ENCODE measurements at places on chromosomes 3 and 15. TPM values are rescaled to one million over a fixed set of nuclear protein-coding genes. Genes with fewer than 3 reads are reported as not detected.

Gene KY
- total RNA-seq, result not detected

DNA sequence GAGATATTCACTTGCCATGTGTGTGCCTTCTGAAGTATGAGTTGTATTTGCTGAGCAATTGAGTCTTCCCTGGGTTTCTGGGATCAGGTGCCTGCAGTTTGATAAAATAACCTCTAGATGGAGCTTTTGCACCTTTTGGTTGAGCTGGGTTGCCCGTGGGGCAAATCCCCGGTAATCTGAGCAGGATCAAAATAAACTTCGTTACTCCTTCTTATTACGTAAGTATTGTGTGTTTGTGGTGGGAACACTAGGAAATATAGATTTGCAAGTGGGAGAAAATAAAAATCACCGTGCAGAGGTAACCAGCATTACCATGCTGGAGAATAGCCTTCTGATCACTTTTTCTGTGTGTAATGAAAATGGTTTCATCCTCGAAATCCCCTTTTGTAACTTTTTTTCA, 277.4 kb upstream of the NR2E3 start:
- no peak overlapping the region for H3K4me3 ChIP-seq
- no peaks in the 10 kb centered on the region for H3K4me1 ChIP-seq
- peak; percentile 41 for DNase-seq

- no peak for DNase-seq
- no peak overlapping the region for H3K27ac ChIP-seq
- peaks cover 28% of the 10 kb centered on the region for H3K36me3 ChIP-seq
- H3K4me1 ChIP-seq, result peaks cover 10% of the 10 kb centered on the region
- peak overlapping the region; percentile 36 for H3K4me3 ChIP-seq
- H3K27me3 ChIP-seq, result no peaks in the 10 kb centered on the region
Measured at GRCh38 chr3:58497097-58497496, 5.2 kb downstream of the KCTD6 start.

- no peak overlapping the region for H3K27ac ChIP-seq
- no peaks in the 10 kb centered on the region for H3K36me3 ChIP-seq
Measured at GRCh38 chr3:146803745-146804144, 198.6 kb upstream of the PLSCR5 start.

Gene AADACL2
- total RNA-seq, result not detected

- H3K27ac ChIP-seq, result no peak overlapping the region
- peaks cover 2% of the 10 kb centered on the region for H3K36me3 ChIP-seq
- no peak overlapping the region for H3K4me3 ChIP-seq
- DNase-seq, result no peak
- H3K4me1 ChIP-seq, result no peaks in the 10 kb centered on the region
Measured at GRCh38 chr3:105912891-105913290, 44.1 kb upstream of the CBLB start.

GRCh38 chr15:55401786-55402246, 6.3 kb downstream of the CCPG1 start:
- no peak overlapping the region for H3K27ac ChIP-seq
- no peak overlapping the region for H3K4me3 ChIP-seq
- H3K4me1 ChIP-seq, result no peaks in the 10 kb centered on the region
- H3K36me3 ChIP-seq, result no peaks in the 10 kb centered on the region
- no peak for DNase-seq
- H3K27me3 ChIP-seq, result no peaks in the 10 kb centered on the region

GRCh38 chr3:21170964-21171363, 580.0 kb downstream of the ZNF385D start:
- no peak overlapping the region for H3K4me3 ChIP-seq
- H3K27me3 ChIP-seq, result no peaks in the 10 kb centered on the region
- H3K4me1 ChIP-seq, result no peaks in the 10 kb centered on the region
- peak; percentile 34 for DNase-seq
- H3K36me3 ChIP-seq, result no peaks in the 10 kb centered on the region

GRCh38 chr3:62436785-62437184, 63.4 kb upstream of the FEZF2 start:
- DNase-seq, result no peak
- no peak overlapping the region for H3K27ac ChIP-seq
- no peaks in the 10 kb centered on the region for H3K36me3 ChIP-seq
- H3K27me3 ChIP-seq, result no peaks in the 10 kb centered on the region

DNA sequence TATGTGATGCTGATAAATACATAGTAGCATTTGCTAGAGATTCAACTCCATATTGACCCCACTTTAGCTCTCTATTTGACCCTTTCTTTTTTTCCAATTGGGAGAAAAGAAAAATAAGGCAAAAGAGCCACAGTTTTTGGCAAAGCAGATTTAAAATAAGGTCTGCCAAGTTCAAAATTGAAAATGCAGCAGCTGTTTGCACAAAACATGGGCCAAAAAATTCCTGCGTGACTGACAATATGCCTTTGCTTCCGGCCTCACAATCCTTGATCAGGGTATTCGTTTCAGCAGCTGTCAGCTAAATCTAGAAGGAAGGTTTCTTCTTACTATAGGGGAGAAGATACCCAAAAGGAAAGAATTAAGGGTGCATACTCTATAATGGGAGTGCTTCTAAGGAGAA, 563.5 kb upstream of the CCDC54 start:
- DNase-seq, result no peak
- no peaks in the 10 kb centered on the region for H3K27me3 ChIP-seq
- H3K4me3 ChIP-seq, result no peak overlapping the region
- H3K4me1 ChIP-seq, result no peaks in the 10 kb centered on the region

- H3K4me3 ChIP-seq, result no peak overlapping the region
- no peaks in the 10 kb centered on the region for H3K27me3 ChIP-seq
- H3K4me1 ChIP-seq, result no peaks in the 10 kb centered on the region
- H3K36me3 ChIP-seq, result no peaks in the 10 kb centered on the region
- no peak for DNase-seq
- no peak overlapping the region for H3K27ac ChIP-seq
Measured at GRCh38 chr3:172846103-172846561, 95.6 kb downstream of the ECT2 start.

Gene USP50
- not detected for total RNA-seq

DNA sequence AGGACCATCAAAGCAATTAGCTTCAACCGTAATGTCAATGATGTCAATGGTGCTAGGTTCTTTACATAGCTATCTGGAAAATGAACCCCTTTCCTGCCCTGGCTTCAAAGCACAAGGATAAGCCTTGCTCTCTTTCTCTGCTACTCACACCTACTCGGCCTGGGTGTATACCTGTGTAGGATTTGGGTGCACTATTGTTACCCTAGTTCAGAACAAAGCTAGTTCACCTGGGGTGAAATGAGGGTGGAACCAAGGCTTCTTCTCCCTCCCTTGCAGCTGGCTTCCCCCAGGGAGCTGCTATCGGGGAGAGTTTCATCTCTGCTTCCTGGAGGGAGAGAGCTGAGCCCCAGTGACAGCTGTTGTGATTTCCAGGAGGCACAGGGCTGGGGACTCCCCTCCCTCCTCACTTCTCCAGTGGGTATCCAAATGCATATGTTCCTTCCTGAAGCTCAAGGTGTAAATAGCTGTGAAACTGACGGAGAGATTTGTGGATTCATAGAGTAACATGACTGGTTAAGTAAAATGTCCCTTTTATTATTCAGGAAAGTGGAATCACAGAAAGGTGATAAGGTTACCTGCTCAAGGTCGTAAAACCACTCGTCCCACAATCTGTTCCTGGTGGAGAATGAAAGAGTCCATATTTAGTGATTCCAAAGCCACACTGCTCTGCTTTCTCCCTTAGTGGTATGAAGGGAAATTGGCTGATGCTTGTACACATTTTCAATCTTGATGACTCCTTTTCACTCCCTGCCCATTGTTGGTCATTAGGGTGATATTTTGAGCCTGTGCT, 11.8 kb upstream of the C3orf70 start:
- H3K27me3 ChIP-seq, result no peaks in the 10 kb centered on the region
- no peak overlapping the region for H3K4me3 ChIP-seq
- H3K36me3 ChIP-seq, result no peaks in the 10 kb centered on the region
- H3K27ac ChIP-seq, result no peak overlapping the region
- no peaks in the 10 kb centered on the region for H3K4me1 ChIP-seq

DNA sequence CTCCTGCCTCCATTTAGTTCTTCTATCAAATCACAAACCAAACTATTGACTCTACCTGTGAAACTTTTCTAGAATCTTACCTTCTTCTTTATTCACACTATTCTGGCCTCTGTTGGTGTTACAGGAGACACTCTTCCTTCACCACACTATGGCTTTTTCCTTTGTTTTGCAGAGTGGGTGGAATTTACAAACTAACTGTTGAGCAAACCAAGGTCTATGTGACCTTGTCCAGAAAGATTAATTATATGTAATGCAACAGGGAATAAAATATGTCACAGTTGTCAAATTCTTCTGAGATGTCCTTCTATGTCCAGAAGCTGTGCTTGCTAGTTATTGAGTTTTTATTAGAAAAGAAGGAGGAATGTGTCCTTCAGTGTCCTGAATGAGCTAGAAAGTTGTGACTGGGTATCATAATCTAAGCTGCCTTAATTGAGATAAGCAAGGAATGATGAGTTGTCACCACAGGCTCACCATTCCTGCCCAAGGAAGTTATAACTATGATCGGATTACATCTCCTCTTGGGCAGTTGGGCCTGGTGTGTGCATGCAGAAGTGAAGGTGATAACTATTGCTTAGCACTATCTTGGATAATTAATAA, 21.7 kb downstream of the ARL14 start:
- no peak for DNase-seq
- H3K4me1 ChIP-seq, result no peaks in the 10 kb centered on the region
- no peaks in the 10 kb centered on the region for H3K27me3 ChIP-seq
- no peaks in the 10 kb centered on the region for H3K36me3 ChIP-seq

- no peak overlapping the region for H3K4me3 ChIP-seq
- no peaks in the 10 kb centered on the region for H3K27me3 ChIP-seq
- H3K36me3 ChIP-seq, result no peaks in the 10 kb centered on the region
- H3K4me1 ChIP-seq, result peaks cover 9% of the 10 kb centered on the region
Measured at GRCh38 chr3:41328926-41329325, 129.6 kb downstream of the CTNNB1 start.

DNA sequence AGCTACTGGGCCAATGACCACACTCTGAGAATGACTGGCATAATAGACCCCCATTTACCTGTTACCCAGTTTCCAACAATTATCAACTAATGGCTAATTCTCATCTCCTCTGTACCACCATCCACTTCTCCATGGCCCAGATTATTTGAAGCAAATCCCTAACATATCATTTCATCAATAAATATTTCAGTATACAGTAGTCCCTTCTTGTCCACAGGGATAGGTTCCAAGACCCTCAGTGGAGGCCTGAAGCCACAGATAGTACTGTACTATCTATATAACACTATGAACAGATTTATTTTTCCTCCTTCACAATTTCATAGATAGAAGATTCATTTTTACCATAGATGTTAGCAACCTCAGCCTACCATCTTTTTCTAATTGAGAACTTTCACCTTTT, 68.3 kb downstream of the IFT80 start:
- no peak overlapping the region for H3K27ac ChIP-seq
- H3K4me1 ChIP-seq, result no peaks in the 10 kb centered on the region

DNA sequence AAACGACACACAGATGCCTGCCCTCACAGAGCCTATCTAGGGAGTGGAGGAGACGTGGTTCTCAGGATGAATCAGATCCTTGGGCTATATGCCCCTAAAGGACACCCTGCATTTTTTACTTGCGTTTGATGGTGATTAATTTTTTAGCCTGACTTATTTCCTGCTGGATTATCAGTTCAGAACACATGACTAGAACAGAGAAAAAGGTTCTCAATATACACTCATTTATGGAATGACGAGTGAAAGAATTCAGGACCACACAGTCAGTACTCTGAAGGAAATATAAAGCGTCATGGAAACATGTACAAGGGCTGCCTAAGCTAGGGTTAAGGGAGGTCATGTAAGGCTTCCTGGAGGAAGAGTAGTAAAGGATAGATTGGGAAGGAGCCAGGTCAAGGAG, 121.8 kb downstream of the SSR3 start:
- H3K4me3 ChIP-seq, result no peak overlapping the region
- H3K4me1 ChIP-seq, result no peaks in the 10 kb centered on the region
- no peaks in the 10 kb centered on the region for H3K27me3 ChIP-seq

Gene STRC
- 0.97 TPM for total RNA-seq

GRCh38 chr15:90078965-90079364, 23.3 kb downstream of the IDH2 start:
- H3K27ac ChIP-seq, result no peak overlapping the region
- no peaks in the 10 kb centered on the region for H3K4me1 ChIP-seq
- no peak for DNase-seq
- H3K36me3 ChIP-seq, result 0 out of 3 replicates have a peak, but pooled peaks cover 2% of the 10 kb centered on the region

- no peaks in the 10 kb centered on the region for H3K4me1 ChIP-seq
- no peak for DNase-seq
- H3K36me3 ChIP-seq, result peaks cover 6% of the 10 kb centered on the region
- no peak overlapping the region for H3K4me3 ChIP-seq
- no peak overlapping the region for H3K27ac ChIP-seq
- H3K27me3 ChIP-seq, result peaks cover 9% of the 10 kb centered on the region
Measured at GRCh38 chr3:195751560-195751959, 30.8 kb downstream of the MUC20 start.

Gene SLC22A13
- not detected for total RNA-seq

Gene IL17RD
- total RNA-seq, result 31.7 TPM

DNA sequence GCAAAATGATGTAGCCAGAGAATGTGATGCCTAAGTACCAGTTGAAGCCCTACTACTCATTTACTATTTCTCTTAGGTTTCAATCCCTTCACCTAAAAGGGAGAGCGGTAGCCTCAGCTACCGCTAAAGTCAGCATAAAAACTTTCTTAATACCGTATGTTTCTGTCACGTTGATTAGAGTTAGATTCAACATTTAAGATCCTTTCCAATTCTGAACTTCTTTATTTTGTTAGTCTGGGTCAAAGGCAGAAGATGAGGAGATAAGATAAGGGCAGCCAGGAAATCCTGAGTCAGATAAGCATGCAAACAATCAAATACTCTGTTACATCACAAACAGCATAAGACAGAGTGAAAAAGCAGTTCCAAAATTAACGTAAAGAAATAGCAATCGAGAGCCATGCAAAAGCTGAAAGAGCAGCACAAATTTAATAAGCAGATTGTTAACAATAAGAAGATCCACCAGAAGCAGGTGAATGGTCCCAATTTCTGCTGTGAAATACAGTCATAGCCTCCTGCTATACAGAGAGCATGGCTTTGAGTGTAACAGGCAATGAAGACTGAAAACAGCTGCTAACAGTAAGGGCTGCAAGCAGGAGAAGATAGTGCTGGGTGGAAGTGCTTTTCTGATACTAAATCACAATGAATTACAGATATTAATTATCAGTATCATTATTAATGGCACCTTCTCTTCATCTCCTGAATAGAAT, 3.0 kb downstream of the TMEM207 start:
- H3K4me1 ChIP-seq, result no peaks in the 10 kb centered on the region
- DNase-seq, result no peak
- H3K4me3 ChIP-seq, result no peak overlapping the region
- no peaks in the 10 kb centered on the region for H3K27me3 ChIP-seq

Data from H9 (cell line).